ENCODE measurements at places on chromosomes 6 and 20.

GRCh38 chr6:150027806-150028565 lies 2.7 kb upstream of the RAET1L start:
- no peak overlapping the region for H3K4me3 ChIP-seq
- H3K27me3 ChIP-seq: peaks cover 3% of the 10 kb centered on the region
- H3K27ac ChIP-seq: no peak overlapping the region
- H3K36me3 ChIP-seq: no peaks in the 10 kb centered on the region

GRCh38 chr6:113529196-113529595 lies 327.9 kb upstream of the MARCKS start:
- H3K36me3 ChIP-seq: no peaks in the 10 kb centered on the region
- H3K4me1 ChIP-seq: no peaks in the 10 kb centered on the region
- H3K27me3 ChIP-seq: no peaks in the 10 kb centered on the region
- no peak overlapping the region for H3K4me3 ChIP-seq
- no peak for DNase-seq

GRCh38 chr6:13194852-13195251 lies 133.5 kb downstream of the TBC1D7 start:
- H3K4me3 ChIP-seq: no peak overlapping the region
- H3K36me3 ChIP-seq: no peaks in the 10 kb centered on the region
- peak; percentile 46 for DNase-seq

DNA sequence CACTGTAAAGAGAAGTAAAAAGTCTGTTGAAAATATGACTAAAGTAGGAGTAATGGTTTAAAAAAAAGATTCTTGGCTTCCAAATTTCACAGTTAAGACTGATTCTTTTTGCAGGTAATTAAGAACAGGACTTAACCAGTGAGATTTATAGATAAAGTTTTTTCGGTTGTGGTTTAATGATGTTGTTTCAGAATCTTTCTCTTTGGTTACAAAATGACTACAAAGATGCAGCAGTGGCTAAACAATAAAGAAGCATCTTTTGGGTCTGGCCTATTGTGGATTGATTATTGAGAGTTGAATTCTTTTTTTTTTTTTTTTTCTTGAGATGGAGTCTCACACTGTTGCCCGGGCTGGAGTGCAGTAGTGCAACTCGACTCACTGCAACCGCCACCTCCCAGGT lies 109.7 kb downstream of the AKAP7 start:
- H3K4me3 ChIP-seq: no peak overlapping the region
- H3K4me1 ChIP-seq: no peaks in the 10 kb centered on the region
- H3K27me3 ChIP-seq: no peaks in the 10 kb centered on the region
- DNase-seq: no peak

GRCh38 chr6:144953552-144954240 lies 668.6 kb downstream of the UTRN start:
- peak; percentile 75 for DNase-seq
- peak overlapping the region; percentile 81 for H3K27ac ChIP-seq
- H3K4me1 ChIP-seq: peaks cover 9% of the 10 kb centered on the region
- H3K36me3 ChIP-seq: no peaks in the 10 kb centered on the region

Measured in trophoblast cell (in vitro differentiated cells and primary cell).